Activated naive CD8-positive, alpha-beta T cell treated with anti-CD3 and anti-CD28 coated beads, Interleukin-2, amount 50 U/mL, for 16 hours (primary cell): ENCODE measurements at places on chromosomes 4 and X.

- no peak for DNase-seq
Observed at GRCh38 chrX:69286565-69286906, 121.3 kb upstream of the PJA1 start.

DNA sequence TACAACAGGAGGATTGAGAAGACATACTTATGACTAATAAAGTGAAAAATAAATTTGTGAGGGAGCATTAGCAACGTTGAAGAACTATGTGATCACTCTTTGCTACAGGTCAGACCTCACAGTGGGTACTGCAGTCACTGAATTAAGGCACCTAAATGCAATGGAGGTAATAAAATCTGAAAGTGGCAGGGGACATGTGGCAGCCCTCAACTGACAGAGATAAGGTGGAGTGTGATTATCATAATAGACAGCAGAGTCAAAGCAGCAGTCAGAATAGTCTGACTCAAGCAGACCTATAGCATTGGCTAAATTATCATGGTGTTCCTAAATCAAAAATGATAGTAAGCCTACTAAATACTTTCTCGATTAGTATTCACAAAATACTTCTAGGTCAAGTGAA is 1220.5 kb downstream of the PCDH18 start:
- DNase-seq, result no peak

DNA sequence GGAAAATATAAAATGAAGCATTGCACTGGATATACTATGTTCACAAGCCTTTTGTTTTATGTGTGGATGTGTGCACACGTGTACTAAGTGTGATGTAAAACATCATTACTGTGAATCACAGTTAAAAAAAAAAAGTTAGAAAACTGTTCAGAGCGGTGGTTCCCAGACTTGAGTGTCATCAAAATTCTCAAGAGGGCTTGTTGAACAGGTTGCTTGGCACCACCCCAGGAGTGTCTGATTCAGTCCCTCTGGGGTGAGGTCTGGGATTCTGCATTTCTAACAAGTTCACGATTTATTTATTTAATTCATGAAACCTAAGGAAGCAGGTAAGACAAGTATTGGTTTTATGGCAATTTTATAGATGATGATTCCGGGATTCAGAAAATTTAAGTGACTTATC is 1.8 kb downstream of the CENPU start:
- DNase-seq, result no peak

DNA sequence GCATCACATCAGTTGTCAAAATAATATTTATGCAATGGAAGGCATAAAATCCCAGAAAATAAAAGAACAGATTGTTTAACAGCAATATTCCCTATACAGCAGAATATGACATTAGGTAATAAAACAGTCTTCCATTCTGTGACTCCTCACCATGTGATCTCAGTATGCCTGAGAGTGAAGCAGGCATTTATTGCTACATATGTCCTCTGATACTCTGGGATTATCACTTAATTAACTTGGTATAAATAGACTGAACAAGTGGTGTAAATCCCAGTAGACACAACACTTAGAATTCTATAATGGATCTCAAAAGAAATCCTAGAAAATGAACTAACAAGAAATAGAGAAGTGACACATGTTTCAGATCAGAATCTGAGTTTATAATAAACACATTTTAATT is 841.3 kb downstream of the PDHA2 start:
- no peak for DNase-seq

DNA sequence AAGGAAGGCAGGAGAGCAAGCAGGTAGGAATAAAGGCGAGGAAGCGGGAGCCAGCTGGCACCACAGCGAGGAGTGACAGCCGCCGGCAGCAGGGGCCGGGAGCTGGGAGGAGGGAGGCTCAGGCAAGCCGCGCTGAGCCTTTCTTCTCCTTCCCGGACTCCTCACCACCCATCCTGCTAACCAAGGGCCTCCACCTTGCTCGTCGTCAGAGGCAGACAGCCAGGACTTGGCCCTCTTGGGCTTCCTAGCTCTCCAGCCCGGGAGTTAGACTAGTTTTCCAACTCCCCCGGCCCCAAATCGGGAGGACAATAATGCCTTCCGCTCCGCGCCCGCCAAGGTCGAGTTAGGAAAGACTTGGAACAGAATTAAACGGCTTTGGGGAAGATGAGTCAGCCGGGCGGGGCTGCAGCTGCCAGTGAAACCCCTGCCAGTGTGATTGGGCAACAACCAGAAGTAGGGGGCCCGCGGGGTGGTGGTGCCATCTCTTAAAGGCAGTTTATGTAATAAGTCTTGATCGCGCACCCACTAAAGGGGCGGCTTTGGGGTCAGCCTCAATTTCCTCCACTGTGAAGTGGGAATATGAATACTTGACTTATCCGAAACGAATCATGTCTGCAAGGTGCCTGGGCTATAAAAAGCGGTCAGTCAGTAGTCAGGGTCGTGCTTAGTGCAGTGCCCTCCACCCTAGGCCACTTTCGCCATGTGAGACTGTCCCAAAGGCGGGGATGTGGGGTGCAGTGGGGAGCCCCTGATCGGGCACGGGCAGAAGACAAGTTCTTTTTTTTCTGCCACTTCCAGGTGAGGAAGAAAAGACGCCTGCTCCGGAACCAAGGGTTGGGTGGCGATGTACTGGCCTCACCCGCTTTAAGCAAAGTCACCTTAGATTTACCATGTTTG is 6.7 kb upstream of the HSD17B10 start:
- no peak for DNase-seq

DNA sequence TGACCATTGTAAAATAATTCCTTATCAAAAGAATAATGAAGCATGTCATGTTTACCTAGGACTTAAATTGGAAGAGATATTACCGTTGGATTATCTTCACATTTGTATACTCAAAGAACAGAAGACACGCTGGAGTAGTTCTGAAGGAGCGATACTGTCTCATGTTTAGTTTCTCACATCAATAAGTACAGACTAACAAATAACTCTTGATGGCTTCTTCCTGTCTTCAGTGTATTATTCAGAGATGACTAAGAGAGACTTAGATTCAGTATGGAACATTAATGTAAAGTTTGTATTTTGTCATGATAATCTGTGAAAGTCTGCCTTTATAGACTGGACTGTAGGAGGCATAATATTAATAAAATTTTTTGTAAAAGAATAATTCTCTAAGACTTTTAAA is 72.7 kb downstream of the SPRY1 start:
- DNase-seq, result no peak

GRCh38 chrX:100685997-100686305 is 42.0 kb downstream of the SRPX2 start:
- no peak for DNase-seq

GRCh38 chr4:120070196-120070595 is 3.5 kb upstream of the MAD2L1 start:
- DNase-seq, result no peak

DNA sequence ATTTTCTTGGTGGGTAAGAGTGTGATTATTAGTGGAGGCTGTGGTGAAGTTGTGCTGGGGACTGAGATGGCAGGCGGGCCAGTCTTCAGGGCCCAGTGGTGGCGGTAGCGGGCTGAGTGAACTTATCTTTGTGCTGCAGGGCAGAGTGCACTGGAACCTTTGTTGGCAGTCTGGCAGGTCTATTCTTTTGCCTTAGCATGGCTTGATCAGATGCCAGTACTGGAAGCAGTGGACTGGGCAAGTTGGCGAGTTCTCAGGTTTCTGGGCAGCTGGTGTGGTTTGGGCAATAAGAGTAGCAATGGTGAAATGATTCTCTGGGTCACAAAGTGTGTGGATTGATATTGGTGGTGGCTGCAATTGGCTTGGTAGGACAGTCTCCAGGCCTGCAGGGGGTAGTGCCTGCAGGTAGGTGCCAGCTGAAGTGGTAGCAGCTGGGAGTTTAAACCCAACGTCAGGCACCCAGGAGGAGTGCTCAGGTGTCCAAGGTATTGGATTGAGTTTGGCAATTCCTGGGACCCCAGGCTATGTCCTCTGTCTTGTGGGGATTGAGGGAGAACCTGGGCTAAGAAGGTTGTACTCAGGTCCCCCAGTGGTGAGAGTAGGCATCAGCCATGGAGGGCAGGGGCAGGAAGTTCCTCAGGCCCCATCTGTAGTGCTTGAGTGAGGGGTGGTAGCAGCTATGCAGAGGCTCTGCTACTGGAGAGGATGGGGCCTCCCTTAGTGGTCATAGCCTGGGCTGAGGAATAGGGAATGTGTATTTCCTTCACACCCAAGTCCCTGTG is 34.9 kb upstream of the SLC25A14 start:
- no peak for DNase-seq

DNA sequence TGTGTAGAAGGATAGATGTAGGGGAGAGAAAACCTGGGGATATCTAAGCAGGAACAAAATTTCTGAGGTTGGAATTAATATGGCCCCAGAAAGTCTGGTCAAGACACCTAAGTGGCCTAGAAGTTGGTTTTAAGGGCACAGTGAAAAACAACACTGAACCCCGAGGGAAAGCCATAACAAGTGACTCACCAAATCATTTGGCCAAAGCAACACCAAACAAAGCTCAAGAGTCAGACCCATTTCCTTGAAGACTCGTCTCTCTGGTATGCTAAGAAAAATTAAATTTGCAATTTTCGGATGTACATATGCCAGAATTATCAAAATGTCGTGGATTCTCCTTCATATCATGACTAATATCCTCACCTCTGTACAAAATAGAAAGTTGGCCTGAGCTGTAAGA is 162.9 kb downstream of the SMIM20 start:
- DNase-seq, result no peak

- DNase-seq, result no peak
Observed at GRCh38 chr4:3640587-3640962, 108.4 kb upstream of the LRPAP1 start.

DNA sequence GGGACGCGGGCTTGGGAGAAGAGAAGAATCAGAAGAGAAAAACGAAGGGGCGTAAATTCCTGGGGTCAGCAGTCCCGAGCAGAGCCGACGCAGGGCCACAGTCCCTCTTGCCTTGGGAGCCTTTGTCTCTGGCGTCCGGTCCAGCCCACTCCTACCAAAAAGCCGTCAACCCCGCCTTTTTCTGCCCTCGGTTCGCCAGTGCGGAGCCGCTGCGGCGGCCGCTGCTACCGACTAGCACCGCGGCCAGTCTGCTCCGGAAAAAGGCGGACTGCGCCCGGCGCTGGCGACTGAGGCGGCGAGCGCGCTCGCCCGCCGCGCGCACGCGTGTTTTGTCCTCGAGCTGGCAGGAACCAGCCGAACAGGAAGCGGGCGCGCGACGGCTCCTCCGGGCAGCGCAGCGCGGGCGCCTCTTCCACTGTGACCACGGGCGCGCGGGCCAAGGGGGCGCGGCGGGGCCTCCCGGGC is 502 bp downstream of the HNRNPDL start:
- no peak for DNase-seq

DNA sequence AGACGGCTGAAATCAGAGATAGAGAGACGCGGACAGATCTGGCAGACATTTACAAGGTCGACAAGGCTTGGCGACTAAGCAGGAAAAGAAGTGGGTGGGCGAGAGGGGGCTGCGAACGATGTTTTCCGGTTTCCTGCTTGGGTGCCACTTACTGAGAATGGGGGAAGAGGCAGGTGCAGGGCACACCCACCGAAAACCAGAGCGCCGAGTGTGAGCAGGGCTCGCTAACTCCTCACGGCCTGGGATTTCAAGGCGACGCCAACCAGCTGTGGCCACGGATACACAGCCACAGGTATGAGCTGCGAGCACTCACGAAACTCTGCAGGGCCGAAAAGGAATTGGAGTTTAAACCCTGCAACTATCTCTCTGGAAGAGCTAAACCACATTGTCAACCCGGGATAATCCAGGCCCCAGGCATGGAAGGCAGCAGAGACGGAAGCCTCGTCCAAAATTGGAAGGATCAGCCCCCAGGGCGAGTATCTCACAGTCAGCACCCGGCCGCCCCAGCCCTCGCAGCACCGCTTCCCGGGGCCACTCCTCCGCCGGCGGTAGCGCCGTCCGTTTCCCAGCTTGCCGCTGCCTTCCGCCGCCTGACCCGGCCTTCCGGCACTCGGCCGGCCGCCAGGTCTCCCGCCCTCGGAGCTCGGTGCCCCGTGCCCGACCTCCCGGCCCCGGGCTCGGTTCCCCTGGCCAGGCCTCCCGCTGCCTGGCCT is 778 bp downstream of the CASP3 start:
- no peak for DNase-seq

- DNase-seq, result no peak
Observed at GRCh38 chr4:183071222-183071621, 27.8 kb upstream of the WWC2 start.

- no peak for DNase-seq
Observed at GRCh38 chrX:129842510-129843208, 1.0 kb downstream of the ZDHHC9 start.
